ENCODE measurements at places on chromosomes 6 and 20.

- peak; percentile 92 for DNase-seq
Measured at GRCh38 chr6:31826793-31827285, 699 bp upstream of the HSPA1B start.

GRCh38 chr6:36104836-36105235 is 25.5 kb upstream of the MAPK13 start:
- peak; percentile 19 for DNase-seq

- DNase-seq, result no peak
Measured at GRCh38 chr20:51402201-51402600, 140.3 kb downstream of the NFATC2 start.

- DNase-seq, result no peak
Measured at GRCh38 chr6:157953580-157954091, 28.0 kb upstream of the SYNJ2 start.

- DNase-seq, result no peak
Measured at GRCh38 chr20:51535674-51536073, 6.8 kb downstream of the NFATC2 start.

- DNase-seq, result no peak
Measured at GRCh38 chr6:113597231-113597583, 259.9 kb upstream of the MARCKS start.

- DNase-seq, result no peak
Measured at GRCh38 chr6:123402052-123402451, 234.7 kb downstream of the TRDN start.

DNA sequence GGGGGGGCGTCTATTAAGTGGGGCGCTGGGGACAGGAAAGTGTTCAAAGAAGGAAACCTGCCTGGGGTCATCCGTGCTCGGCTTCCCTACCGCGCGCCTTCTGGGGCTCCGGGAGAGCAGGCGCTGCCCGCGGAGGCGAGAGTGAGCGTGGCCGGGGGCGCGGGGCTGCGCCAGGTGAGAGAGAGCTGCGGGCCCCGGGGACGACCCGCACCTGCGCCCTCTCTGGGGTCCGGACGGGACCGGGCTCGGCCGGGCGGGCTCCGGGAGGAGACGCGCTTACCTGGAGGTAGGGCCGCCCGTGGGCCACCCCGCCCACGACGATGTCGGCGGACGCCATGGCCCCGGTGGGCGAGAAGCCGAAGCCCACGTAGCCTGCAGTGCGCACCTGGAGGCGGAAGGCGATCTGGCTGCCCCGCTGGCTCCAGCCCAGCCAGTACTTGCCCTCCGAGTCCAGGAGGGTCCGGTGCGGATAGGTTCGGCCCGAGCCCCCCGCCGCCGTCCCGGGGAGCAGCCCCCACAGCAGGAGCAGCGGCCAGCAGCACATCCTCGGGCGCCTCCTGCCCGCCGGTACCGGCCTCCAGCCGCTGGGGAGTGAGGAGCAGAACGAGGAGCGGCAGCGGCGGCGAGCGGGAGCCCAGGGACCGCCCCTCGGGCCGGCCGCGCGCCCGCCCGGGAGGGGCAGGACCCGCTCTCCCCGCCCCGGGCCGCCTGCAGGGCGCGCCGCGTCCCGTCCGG is at the start of gene MOXD1:
MOXD1 (minus strand) TSS at position 593 of the 735 bp plus-strand sequence; CDS start at position 544, 49 bp downstream.
- peak; percentile 34 for DNase-seq

GRCh38 chr6:144659202-144660182 is 374.4 kb downstream of the UTRN start:
- peak; percentile 86 for DNase-seq

GRCh38 chr20:5871459-5872410 is 78.6 kb downstream of the TRMT6 start:
- DNase-seq, result no peak
